ENCODE measurements at places on chromosomes 2 and 18.
A peak's percentile ranks its signal among the peaks of the same experiment; 100 is the strongest.

- DNase-seq = no peak
Measured at GRCh38 chr2:143219266-143219665, 90.0 kb downstream of the ARHGAP15 start.

- peak; percentile 47 for DNase-seq
Measured at GRCh38 chr2:230713331-230714135, 891 bp downstream of the CAB39 start.

DNA sequence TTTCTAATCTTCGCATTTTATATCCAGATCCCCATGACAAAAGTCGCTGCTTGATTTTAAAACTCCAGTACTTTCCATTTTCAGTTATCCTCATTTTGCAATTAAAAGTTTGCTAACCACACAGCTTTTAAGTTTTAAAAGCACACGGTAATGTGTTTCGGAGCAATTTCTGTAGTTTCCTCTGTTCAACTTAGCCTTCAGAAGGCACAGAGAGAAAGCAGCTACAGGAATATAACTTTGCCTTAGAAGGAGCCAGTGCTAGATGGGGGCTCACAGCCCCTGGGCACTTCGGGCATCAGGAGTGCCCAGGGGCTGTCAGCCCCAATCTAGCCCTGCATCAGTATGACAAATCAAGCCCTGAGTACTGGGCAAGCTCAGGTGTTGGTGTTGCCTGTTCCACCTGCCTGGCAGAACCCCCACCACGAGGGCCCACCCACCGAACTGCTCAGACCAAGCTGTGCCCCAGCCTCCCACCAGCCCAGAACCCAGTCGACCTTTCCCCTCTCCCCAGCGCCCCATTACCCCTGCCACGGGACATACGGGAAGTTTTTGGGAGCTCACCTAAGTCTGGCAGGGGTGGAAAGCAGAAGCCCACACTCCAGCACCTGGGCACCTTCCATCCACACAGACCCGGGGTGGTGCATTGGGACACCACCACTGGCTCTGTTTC lies 47.3 kb downstream of the TRABD2A start:
- no peak for DNase-seq

DNA sequence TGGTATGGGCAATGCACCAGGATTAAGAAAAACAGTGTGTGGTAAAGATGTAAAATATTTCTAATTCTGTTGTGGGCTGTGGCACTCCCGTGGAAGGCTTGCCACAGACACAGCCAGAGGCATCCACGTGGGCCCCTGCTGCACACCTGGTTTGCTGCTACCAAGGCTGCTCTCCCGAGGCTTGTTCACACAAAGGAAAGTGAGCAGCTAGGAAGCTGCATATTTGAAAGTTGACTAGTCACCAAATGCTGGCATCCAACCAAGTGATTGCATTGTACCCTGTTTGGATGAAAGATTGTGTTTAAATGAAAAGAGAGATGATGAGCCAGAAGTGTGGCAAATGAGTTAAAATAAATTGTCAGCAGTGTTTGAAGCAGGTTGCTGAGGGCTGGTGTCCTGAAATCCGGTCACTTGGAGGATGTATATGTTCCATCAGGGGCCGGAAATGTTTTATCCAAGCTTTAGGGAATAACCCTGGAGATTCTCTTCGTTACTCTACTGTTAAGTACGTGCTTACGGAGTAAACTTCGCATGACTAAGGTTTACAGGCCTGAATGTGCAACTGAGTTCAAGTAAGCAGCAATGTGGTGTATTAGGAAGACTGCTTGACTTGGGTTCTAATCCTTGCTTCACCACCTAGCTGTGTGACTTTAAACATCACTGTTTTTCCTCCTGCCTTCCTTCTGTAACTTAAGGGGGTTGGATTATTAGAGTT lies 86.1 kb downstream of the MSH2 start:
- DNase-seq = no peak

DNA sequence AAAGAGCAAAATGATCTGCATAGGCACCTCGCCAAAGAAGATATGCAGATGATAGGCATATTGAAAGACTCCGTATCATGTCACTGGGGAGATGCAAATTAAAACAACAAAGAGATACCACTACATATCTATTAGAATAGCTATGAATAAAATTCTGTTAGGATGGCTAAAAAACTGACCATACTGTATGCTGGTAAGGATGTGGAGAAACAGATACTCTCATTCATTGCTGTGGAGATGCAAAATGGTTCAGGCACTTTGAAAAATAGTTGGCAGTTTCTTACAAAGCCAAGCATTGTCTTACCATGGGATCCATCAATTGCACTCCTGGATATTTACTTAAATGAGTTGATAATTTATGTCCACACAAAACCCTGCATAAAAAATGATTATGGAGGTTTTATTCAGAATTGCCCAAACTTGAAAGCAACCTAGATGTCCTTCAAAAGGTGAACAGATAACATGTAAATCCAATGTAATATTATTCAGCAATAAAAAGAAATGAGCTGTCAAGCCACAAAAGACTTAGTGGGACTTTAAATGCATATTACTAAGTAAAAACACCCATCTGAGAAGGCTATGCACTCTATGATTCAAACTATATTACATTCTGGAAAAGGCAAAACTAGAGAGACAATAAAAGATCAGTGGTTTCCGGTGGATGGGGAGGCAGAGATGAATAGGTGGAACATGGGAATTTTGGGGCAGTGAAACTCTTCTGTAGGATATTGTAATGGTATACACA lies 31.2 kb downstream of the ZNF385B start:
- DNase-seq = no peak

- DNase-seq = no peak
Measured at GRCh38 chr2:36536776-36537175, 61.2 kb downstream of the FEZ2 start.

GRCh38 chr2:144998435-144998834 lies 478.5 kb upstream of the ZEB2 start:
- DNase-seq = no peak

DNA sequence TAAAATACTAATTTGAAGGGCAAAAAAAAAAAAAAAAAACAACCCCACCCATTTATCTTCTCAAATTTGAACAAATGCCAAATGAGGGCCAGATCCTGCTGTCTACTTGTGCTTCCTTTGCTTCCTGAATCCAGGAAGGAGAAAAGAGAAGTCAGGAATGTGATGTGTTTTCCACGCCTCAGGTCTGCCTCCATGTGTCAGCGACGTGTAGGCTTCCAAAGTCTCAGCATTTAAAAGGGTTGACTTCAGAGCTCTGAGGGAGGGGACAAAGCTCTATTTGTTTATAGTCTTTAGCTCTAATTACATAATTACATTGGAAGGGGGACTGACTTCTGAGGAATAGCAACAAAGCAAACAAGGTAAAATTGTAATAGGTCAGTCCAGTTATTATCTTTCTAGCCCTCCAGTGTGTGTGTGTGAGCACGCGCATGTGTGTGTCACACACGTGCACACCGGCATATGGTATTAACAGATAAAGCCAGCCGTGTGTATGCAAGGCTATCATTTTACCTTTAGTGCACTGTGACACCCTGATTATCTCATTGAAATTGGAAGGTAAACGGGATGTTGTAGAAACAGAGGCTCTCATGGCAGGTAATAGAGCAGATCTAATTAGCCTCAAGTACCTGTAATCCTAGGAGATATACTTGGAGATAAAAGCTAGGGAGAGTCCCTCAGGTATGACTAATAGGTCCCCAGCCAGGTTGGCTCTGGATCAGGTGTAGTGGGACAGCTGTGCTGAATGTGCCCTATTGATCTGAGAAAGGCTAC lies 911.4 kb upstream of the ZEB2 start:
- DNase-seq = no peak
